ENCODE measurements at places on chromosomes 3 and 15. TPM values are rescaled to one million over a fixed set of nuclear protein-coding genes. Genes with fewer than 3 reads are reported as not detected.

Gene AQP9
- total RNA-seq = 1.4 TPM

Gene DNASE1L3
- total RNA-seq = 24.9 TPM

Gene SCN11A
- total RNA-seq = 0.25 TPM

Gene CCDC33
- total RNA-seq = 0.63 TPM

Gene TEX55
- not detected for total RNA-seq

DNA sequence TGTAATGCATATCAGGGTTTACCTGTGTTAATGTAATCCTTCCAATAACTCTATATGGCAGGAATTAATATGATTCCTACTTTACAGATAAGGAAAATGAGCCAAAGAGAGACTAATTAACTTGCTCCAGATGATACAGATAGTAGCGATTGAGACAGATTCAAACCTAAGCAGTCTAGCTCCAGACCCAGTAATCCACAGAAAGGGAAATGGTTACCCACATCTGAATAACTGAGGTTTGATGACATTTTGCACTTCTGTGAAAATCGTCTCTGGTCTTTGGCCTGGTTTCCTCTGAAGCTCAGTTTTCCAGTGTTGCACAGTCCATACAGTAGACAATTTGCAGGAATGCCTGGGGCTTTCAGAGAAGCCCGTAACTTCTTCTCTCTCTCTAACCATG lies 177.1 kb upstream of the UMPS start:
- H3K27ac ChIP-seq = no peak overlapping the region
- DNase-seq = no peak
- H3K4me1 ChIP-seq = no peaks in the 10 kb centered on the region
- H3K36me3 ChIP-seq = no peaks in the 10 kb centered on the region
- no peaks in the 10 kb centered on the region for H3K27me3 ChIP-seq
- H3K4me3 ChIP-seq = no peak overlapping the region

DNA sequence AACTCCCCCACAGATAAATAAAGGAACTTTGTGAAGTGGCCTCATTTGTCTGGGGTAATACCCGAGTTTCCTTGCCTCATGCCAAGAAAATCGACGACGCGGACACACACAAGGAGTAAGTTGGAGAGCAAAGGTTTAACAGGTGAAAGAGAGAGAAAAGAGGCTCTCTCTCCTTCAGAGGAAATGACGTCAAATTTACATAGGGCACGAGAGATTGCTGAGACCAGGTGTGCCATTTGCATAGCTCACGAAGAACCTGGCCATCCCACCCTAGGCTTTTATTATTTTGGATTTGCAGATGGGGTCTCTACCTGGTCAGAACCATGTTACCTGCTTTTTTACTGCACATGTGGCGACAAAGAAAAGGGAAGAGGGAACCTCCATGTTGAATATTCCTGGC lies 49.3 kb upstream of the IGF2BP2 start:
- H3K36me3 ChIP-seq = no peaks in the 10 kb centered on the region
- no peak overlapping the region for H3K4me3 ChIP-seq
- H3K27me3 ChIP-seq = no peaks in the 10 kb centered on the region
- no peak for DNase-seq
- H3K4me1 ChIP-seq = no peaks in the 10 kb centered on the region

GRCh38 chr15:83422081-83422480 lies 25.1 kb upstream of the SH3GL3 start:
- no peaks in the 10 kb centered on the region for H3K4me1 ChIP-seq
- H3K27me3 ChIP-seq = no peaks in the 10 kb centered on the region
- no peak overlapping the region for H3K27ac ChIP-seq
- no peak for DNase-seq
- no peaks in the 10 kb centered on the region for H3K36me3 ChIP-seq

DNA sequence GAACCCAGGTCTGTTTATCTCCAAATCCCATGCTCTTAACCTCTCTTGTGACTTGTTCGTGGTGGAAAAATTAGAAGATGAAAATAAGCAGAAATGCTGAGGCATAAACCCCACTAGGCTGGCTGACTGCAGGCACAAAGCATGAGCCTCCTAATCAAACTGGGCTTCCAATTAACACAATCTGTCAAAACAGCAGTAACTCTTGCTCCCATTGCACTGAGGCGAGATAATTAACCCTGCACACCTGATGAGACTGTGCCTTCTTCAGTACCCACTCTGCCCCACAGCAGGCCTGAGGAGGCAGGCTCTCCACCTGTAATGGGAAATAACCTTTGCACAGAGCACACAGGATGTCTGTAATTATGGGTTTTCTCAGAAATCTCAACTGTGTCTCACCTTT lies 284.4 kb upstream of the WNT5A start:
- no peak for DNase-seq
- H3K27ac ChIP-seq = no peak overlapping the region
- no peak overlapping the region for H3K4me3 ChIP-seq
- H3K4me1 ChIP-seq = no peaks in the 10 kb centered on the region
- no peaks in the 10 kb centered on the region for H3K27me3 ChIP-seq

GRCh38 chr3:30681649-30682211 lies 75.3 kb downstream of the TGFBR2 start:
- H3K27ac ChIP-seq = peak overlapping the region; percentile 51
- H3K4me3 ChIP-seq = no peak overlapping the region
- peaks cover 20% of the 10 kb centered on the region for H3K4me1 ChIP-seq
- DNase-seq = no peak

GRCh38 chr15:40595773-40596172 lies 1.7 kb downstream of the KNL1 start:
- H3K27ac ChIP-seq = no peak overlapping the region
- H3K27me3 ChIP-seq = no peaks in the 10 kb centered on the region
- H3K36me3 ChIP-seq = no peaks in the 10 kb centered on the region
- no peaks in the 10 kb centered on the region for H3K4me1 ChIP-seq
- no peak overlapping the region for H3K4me3 ChIP-seq

- H3K36me3 ChIP-seq = no peaks in the 10 kb centered on the region
- no peaks in the 10 kb centered on the region for H3K27me3 ChIP-seq
- no peak overlapping the region for H3K4me3 ChIP-seq
- DNase-seq = peak; percentile 69
- peaks cover 14% of the 10 kb centered on the region for H3K4me1 ChIP-seq
These were observed 27.3 kb downstream of the NEO1 start for GRCh38 chr15:73079565-73079964.

DNA sequence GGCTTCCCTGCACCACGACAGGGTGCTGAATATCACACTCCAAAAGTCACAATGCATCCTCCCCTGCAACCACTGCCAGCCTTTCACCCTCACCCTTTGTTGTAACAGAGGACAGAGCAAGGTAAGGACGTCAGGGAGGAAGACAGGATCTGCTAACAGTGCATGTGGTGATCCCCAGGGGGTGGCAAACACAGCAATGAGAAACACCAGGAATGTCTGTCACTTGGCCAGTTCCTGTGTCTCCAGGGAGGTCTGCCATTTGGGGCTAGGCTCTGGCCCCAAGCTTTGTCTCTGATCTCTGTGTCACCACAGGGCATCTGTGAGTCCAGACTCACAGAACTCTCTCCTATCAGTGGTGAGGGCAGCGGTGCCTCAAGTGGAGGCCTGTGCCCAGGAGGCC lies 54.3 kb upstream of the SLC24A5 start:
- no peaks in the 10 kb centered on the region for H3K36me3 ChIP-seq
- H3K27ac ChIP-seq = no peak overlapping the region
- peaks cover 1% of the 10 kb centered on the region for H3K4me1 ChIP-seq
- no peaks in the 10 kb centered on the region for H3K27me3 ChIP-seq
- no peak overlapping the region for H3K4me3 ChIP-seq

- no peaks in the 10 kb centered on the region for H3K27me3 ChIP-seq
- H3K36me3 ChIP-seq = no peaks in the 10 kb centered on the region
- no peaks in the 10 kb centered on the region for H3K4me1 ChIP-seq
- no peak for DNase-seq
- no peak overlapping the region for H3K4me3 ChIP-seq
These were observed 19.7 kb upstream of the CLN6 start for GRCh38 chr15:68249058-68249713.

- no peaks in the 10 kb centered on the region for H3K4me1 ChIP-seq
- no peak overlapping the region for H3K27ac ChIP-seq
- peak; percentile 63 for DNase-seq
- no peaks in the 10 kb centered on the region for H3K27me3 ChIP-seq
- no peak overlapping the region for H3K4me3 ChIP-seq
- H3K36me3 ChIP-seq = no peaks in the 10 kb centered on the region
These were observed 5.6 kb downstream of the LIMD1 start for GRCh38 chr3:45599984-45600650.

DNA sequence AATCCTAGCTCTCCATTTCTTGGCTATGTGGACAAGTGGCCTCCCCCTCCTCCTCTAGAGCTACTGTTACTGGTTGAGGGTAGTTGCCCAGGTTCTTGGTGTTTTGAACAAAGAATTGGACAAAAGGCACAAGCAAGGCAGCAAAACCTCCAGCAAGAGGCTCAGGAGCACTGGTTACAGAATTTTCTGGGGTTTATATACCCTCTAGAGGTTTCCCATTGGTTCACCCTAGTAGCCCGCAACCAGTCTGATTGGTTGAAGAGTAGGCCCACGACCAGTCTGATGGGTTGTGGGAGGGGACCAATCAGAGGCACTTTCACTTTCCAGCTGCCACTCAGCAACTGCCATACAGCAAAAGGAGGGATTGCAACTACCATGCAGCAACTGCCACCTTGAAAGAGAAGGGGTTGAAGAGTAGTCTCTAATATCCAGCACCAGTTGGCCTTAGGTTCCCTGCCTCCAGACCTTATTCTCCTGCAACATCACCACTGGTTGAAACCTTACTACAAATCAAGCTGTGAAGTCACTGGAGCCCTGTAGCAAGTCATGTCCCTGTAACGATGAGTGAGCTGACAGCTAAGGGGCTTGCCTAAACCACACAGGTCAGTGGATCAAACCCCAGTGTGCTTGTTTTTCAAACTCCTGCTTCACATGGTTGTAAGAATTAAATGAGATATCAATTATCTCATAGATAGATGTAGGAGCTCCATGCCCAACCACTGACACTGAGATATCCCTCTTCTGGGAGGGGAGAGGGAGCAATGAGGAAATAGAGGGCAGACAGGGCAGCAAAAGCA lies 2.9 kb upstream of the C15orf39 start:
- H3K36me3 ChIP-seq = no peaks in the 10 kb centered on the region
- no peak overlapping the region for H3K4me3 ChIP-seq
- peaks cover 24% of the 10 kb centered on the region for H3K4me1 ChIP-seq

DNA sequence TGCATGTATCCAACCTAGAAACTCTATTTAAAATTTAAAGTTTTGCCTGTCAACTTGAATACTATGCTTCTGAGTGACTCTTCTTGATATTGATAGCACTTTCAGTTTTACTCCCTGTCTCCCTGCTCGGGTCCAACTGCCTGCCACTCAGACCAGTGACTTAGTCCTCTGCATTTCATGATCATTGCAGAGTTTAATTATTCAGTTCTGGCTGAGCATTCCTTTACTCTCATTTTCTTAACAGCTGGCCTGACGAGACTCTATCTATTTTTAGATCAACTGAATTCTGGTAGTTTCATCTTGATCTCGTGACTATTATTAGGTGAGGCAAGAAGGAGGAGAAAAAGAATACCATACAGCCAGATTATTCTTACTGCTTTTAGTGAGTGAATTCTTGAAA lies 617.4 kb downstream of the SI start:
- H3K27me3 ChIP-seq = no peaks in the 10 kb centered on the region
- H3K4me3 ChIP-seq = no peak overlapping the region
- no peaks in the 10 kb centered on the region for H3K4me1 ChIP-seq
- no peak for DNase-seq
- H3K27ac ChIP-seq = no peak overlapping the region

GRCh38 chr15:35397027-35397426 lies 148.9 kb downstream of the DPH6 start:
- no peaks in the 10 kb centered on the region for H3K4me1 ChIP-seq
- no peak overlapping the region for H3K4me3 ChIP-seq
- H3K36me3 ChIP-seq = no peaks in the 10 kb centered on the region
- H3K27me3 ChIP-seq = no peaks in the 10 kb centered on the region
- no peak for DNase-seq

All from kidney (tissue), 22 donors.